ENCODE measurements at places on chromosomes 5 and 9. TPM values are rescaled to one million over a fixed set of nuclear protein-coding genes. Genes with fewer than 3 reads are reported as not detected.

DNA sequence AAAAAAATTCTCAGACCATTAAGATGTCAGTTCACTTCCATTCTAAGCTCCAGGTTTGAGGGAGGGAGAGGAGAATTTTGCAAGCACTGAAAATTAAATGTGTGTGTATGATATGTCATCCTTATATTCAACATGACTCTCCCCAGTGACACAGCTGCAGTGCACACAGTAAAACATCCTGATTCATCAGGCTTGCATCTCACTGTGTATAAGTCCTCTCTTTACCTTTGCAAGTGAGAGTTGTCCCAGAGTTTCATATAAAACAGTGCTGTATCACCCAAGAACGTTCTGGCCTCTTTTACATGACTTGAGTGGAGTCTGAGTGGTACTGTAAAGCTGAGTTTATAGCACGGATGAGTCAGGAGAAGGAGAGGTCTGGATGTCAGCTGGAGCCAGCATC is 50.0 kb downstream of the DMRT2 start:
- DNase-seq, result no peak

DNA sequence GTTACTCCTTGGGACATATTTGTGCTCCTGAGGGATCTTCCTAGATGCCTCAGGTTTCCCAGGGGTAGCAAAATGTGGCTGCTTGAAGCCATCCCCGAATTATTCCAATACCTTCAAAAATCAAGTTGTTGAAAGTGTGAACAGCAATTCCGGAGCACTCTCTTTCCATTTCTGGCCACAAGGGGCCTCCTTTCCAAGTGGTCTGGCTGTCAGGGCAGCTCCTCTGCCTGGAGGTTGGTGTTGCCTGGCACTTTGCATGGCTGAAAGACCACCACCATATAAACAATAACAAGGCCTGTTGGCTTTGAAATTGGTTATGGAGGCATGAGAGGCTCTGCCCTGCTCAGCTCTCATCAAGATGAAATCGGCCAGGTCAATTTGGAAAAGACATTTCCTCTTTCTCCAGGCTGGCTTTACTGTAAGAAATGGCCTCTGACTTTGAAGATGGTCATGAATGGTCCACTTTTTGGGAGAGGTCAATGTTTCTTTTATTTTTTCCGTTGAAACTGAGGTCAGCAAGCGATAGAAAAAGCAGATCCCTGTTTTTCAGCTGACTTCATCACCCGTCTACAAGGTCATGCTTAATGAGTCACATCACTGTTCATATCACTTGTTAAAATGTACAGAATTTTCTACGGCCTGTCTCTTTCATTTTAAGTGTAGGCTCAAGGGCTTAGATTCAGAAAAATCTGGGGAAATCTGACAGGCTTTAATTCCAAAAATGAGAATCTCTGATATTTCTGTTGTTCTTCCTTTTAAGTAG is 481.1 kb upstream of the ZNF608 start:
- DNase-seq, result no peak

- DNase-seq, result no peak
These were observed 44.5 kb downstream of the IPO11 start for GRCh38 chr5:62457071-62457470.

ADGRD2 gene
- 0.20 TPM for polyA plus RNA-seq

DNA sequence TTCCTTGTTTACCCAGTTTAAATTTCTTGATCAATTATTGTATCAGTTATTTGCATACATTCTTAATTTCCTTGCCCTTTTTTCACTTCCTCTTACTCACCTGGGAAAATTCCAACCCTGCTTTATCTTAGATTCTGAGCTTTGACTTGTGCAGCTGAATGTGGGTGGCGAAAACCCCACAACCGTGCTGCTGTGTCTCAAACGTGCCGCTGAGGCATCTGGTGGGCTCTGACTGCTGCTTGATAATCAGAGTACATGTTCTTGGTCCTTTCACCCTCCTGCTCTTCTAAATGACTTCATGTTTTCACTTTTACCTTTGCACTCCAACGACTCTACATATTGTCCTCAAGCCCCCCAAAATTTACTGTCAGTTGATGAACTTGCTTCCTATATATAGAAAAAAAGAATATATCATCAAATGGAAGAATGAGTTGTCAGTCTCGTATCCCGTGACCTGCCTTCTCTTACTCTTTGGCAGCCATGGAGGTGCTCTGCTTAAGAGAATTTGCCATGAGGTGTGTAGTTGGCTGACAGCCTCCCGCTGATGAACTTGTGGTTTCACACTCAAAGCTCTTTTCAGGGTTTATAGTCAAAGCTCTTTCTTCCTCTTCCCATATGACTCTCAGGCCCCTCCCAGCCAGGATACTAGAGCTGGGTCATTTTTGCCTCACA is 14.0 kb upstream of the JAK2 start:
- DNase-seq, result no peak

Data from muscle of arm (tissue), 14 donors.